Smooth muscle cell of the brain vasculature (primary cell): ENCODE measurements at places on chromosomes 3 and 15.

DNA sequence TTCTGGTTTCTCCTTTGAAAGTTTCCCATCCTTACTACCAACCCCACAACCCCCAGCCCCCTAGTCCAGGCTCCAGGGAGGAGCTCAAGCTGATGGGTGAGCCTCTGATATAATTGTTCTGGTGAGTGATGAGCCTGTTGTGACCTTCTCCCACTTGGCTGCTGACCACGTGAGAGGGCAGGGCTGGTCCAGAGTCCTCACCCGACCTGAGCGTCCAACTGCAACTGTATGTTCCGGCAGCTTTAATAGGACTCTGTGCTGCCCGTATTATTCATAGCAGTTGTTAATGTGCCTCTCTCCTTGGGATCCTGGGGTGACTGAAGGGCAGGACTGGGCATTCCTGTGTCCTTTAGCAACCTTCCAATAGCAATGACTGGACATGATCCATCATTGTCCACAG, 56.2 kb downstream of the B3GNT5 start:
- DNase-seq: no peak

DNA sequence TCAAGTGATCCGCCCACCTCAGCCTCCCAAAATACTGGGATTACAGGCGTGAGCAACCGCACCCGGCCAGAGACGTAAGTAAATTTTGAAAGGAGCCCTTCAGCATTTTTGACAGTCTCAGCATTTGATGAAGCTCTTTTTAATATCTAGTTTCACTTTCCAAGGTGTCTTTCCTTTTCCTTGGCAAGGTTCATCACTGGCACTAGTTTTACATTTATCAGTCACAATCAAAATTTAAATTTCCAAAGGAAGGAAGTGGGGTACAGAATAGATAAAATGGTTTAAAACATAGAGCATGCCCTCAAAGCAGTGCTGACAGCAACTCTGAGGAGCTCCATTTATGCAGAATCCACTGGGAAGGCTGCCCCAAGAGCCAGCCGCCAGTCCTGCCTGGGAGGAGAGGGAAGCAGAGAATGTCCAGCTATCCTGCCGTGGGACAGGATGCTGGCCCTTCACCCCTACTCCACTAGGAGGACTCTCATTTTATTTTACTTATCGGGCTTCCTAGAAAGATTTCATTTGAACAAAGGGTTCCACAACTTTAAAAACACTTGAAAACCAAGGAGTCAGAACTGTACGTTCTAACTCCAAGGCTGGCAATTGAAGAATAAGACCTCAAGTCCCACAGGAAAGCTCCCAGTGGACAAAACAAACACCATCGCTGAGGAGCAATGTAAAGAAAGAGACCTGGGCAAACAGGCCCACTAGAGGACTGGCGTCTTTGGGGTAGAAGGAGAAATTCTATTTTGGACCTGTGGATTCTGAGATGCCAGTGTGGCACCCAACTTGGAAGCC, 9.9 kb downstream of the SFMBT1 start:
- DNase-seq: no peak

DNA sequence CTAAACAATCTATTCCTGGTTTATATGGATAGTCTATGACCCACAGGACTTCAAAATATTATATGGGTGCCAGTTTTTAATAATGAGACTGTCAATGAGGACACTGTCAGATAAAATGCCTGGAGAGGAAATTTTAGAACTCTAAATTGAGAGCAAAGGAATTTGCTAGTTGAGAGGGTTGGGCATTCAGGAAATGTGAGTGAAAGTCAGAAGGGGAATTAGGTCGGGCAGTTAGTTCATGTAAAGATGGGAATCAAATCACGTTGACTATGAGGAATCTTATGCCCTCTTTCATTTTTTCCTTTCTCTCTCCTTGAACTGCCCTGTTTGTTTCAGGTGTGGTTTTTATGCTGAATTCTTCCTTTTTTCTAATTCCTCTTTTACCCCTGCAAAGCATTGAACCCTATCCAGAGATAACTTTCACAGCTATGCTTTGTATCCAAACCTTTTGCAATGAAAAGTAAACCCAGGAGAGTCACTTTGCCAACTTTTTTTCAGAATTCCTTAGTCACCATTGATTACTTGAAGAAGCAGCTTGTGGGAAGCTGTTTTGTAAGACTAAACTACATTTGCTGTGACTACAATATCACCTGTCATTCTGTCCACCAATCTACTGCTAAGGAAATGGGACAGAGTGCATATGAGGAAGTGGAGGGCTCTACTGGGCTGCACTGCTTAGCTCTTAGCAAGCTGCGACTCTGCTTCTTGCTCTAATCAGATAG, 27.8 kb downstream of the CHP1 start:
- DNase-seq: no peak

GRCh38 chr15:31169558-31169957, 68.0 kb upstream of the TRPM1 start:
- DNase-seq: no peak

GRCh38 chr3:69542089-69542804, 156.4 kb upstream of the FRMD4B start:
- no peak for DNase-seq

DNA sequence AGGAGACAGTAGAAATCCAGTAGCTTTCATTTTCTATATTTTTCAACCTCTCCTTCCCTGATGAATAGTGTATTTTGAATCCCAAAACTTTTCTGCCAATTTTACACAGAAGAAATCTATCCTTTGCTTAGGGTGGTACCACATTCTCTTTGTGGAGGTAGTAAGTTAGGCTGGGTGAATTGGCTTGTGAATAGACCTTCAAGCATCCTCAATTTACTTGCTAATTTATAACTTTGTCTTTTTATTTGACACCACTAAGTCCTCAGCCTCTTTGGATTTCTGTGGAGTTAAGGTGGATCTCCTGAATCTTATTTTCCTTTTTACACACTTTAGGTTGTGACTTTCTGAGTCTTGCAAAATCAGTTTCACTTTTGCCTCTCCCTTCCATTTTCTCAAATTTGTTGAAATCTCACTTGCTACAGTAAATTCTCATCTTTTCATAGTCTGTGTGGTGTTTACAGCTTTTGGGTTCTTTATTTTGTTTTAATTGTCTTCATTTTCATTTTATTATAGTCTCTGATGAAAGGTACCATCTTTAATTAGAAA, 5.7 kb upstream of the PLSCR1 start:
- no peak for DNase-seq

- no peak for DNase-seq
Measured at GRCh38 chr3:72414481-72415016, 433.7 kb downstream of the SHQ1 start.

DNA sequence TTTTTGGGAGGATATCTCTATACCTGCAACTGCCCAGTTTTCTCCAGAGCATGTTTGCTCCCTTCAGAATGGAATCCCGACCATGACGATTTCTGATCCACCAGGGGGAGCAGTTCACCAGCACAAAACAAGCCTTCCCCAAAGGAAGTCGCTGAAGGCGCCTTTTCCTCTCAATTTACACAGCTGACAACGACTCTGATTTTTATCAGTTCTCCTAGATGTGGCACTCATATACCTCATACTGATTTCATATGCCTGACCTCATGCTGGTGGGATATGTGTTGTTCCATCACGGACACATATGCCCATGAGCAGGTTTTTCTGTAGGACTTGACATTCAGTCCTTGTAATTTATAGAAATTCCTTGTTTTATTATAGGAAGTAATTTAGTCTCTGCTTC, 1028.2 kb downstream of the MCTP2 start:
- peak; percentile 72 for DNase-seq

DNA sequence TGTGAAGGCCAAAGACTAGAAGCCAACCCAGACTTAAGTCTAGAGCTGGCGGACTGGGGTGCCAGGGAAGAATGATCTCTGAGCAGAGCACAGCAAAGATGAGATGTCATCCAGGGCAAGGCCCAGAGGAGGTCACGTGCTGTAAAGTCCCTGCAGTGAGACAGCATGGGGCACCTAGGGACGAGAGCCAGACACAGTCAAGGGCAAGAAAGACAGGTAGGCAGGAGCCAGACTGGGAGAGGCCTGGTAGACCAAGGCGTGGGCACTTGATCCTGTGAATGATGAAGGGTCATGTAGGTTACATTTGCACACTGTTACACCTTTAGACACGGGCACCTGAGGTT, 379.7 kb upstream of the PROK2 start:
- no peak for DNase-seq

DNA sequence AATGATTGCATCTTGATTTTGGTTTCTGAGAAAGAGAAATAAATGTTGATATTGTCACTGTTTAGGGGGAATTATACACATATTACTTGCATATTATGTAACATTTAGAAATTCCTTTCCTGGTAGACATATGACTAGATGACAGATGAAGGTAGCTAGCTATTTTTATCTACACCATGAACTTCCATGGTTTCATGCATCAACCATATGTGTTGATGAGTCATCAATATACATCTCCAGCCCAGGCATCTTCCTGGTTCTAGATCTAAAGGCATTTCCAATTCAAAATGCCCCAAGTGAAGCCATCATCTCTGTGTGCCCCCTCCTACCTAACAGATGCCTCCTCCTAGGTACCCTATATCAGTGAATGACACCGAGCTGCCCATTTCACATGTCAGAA, 9.5 kb upstream of the ADAMTSL3 start:
- DNase-seq: no peak

GRCh38 chr15:35827141-35827540, 281.2 kb upstream of the DPH6 start:
- no peak for DNase-seq

DNA sequence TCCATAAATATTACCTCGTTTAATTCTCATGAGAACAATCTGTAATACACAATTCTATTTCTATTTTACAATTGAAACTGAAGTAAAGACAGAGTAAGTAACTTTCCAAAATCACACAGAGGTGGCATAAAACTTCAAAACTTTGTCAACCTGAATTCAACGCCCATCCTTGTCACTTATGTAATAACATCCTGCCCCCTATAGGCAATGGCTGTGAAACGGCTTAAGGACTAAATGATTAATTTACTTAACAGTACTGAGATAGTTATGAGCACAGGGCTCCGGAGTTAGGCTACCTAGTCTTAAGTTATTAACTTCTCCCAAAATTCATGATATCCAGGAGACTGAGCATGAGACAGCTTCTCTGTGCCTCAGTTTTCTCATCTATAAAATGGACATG, 293.1 kb upstream of the CHRM5 start:
- DNase-seq: no peak

- DNase-seq: no peak
Measured at GRCh38 chr3:144344925-144345548, 373.4 kb downstream of the DIPK2A start.

DNA sequence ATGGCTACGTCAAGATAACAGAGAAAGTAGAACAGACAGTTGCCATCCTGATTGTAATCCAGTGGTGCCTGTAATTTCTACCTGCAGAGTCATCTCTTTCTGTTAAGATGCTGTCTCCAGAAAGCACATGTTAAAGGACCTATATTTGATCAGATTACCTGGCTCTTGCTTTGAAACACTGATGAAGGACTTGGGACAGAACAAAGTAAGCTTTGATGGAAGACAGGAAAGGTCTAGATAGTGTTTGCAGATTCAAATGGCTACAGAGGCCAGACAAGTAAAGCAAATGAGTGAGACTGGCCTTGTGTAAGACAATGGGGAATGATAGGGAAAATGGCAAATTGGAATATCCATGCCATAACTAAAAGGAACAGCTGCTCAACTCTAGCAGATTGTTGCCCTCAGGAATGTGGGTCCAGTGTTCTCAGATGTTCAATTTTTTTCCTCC, 1.8 kb upstream of the GSK3B start:
- no peak for DNase-seq

- DNase-seq: no peak
Measured at GRCh38 chr3:68743521-68743920, 188.8 kb downstream of the TAFA4 start.

DNA sequence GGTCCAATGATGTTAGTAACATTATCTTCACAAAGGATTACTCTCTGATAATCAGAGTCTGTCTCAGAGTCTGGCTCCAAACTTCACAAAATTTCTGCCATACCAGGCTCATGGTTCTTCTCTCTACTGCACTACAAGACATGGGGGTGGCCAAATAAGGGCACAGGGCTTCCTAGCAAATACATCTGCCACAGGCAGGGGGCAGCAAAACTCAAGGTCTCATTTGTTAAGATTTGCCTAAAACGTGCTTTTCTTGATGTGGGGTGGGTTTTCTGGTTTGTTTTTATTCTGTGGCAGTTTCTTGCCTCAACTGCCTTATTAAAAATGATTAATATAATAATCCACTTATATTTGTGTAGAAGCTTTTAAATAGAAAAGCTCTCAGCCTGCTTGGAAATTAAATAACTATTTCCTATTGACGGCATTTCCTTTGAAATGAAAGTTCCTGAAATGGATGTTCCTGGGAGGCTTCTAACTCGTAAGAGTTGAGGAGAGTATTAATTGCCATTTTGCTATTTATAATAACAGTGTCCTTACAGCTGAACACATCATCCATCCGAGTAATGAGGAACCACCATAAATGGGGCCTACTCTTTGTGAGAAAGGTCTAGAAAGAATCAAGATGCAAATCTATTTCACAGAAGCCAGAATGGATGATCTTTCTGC, 53.8 kb downstream of the SST start:
- peak; percentile 12 for DNase-seq

DNA sequence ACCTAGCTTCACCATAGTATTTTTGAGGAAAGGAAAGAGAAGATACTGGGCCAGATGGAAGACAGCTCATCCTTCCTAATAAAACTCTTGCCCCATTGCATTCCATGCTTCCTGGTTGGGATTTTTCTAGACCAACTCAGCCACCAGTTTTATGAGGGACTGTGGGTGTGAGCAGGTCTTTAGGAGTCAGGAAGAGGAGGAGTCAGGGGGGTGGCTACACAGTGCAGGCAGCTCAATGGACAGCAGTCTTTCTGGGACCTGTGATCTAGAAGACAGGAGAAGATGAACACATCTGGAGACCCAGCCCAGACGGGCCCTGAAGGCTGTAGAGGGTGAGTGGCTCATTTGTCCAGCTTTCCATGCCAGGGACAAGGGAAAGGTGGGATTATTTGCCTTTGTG, at the start of gene NOX5:
NOX5 (plus strand) TSS at position 242 of the 400 bp plus-strand sequence; CDS start at position 283, 41 bp downstream.
- no peak for DNase-seq

- DNase-seq: no peak
Measured at GRCh38 chr15:38086611-38087010, 152.2 kb downstream of the TMCO5A start.

- no peak for DNase-seq
Measured at GRCh38 chr15:33963831-33964664, 4.2 kb upstream of the CHRM5 start.

DNA sequence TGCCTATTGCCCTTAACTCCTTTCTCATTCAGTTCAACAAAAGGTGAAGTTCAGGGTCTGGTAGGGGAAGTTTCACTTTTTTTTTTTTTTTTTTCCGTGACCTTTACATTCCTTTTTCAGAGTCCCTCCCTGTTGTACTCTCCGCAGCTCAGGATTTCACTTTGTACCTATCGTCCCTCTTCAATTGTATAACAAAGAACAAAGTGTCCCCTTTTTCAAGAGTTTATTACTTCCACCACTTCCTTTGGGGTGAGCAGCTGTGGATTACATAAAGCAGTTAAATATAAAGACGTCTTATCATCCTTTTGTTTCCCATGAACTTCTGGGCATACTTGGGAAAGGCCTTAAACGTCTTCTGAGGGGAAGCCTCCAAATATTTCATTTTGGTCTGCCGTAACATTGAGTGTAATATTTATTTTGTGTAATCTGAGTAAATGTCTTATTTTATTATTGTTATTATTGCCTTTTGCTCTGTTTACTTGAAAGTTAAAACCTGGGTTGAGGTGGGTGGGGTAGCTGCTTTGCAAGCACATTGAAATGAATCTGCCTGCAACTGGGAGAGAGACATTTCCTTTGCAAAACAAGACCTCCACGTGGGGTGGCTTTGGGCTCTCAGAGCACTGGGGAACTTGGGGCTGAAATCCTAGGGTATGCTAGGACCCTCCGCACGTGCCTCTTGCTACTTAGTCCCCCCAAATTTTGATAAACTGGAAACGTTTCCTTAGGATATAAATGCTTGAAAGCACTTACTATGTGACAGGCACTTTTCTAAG, 169.4 kb downstream of the MCTP2 start:
- no peak for DNase-seq

GRCh38 chr15:70576276-70576675, 187.1 kb downstream of the UACA start:
- no peak for DNase-seq
